ENCODE measurements at places on chromosomes 12 and 14. TPM values are rescaled to one million over a fixed set of nuclear protein-coding genes. Genes with fewer than 3 reads are reported as not detected.

PZP gene
- total RNA-seq = 0.97 TPM

LRP1-AS gene
- total RNA-seq = not detected

SCNN1A gene
- not detected for total RNA-seq

KRT72 gene
- not detected for total RNA-seq

CCDC175 gene
- total RNA-seq = not detected

DHH gene
- total RNA-seq = 9.9 TPM

SERPINA12 gene
- total RNA-seq = not detected

TAOK3 gene
- 36.2 TPM for total RNA-seq

ADGRD1 gene
- not detected for total RNA-seq

PLEKHH1 gene
- total RNA-seq = under 0.01 TPM

AVPR1A gene
- not detected for total RNA-seq

COX6A1 gene
- total RNA-seq = 634 TPM

ALDH1L2 gene
- 2.9 TPM for total RNA-seq

TPH2 gene
- total RNA-seq = not detected

TBX5 gene
- total RNA-seq = not detected

P2RX7 gene
- 0.65 TPM for total RNA-seq

RIMBP2 gene
- total RNA-seq = not detected

NRIP2 gene
- total RNA-seq = not detected

KRT86 gene
- 0.15 TPM for total RNA-seq

MGAT4C gene
- 0.32 TPM for total RNA-seq

CELA1 gene
- total RNA-seq = not detected

LHX5 gene
- total RNA-seq = not detected
